ENCODE measurements at places on chromosomes 2 and 18. TPM values are rescaled to one million over a fixed set of nuclear protein-coding genes. Genes with fewer than 3 reads are reported as not detected.

SLC35F6 gene
- polyA plus RNA-seq: 7.7 TPM

RESP18 gene
- polyA plus RNA-seq: not detected

AGAP1 gene
- polyA plus RNA-seq: 0.01 TPM

NPPC gene
- 0.33 TPM for polyA plus RNA-seq

TMEM17 gene
- polyA plus RNA-seq: not detected

ANKRD53 gene
- polyA plus RNA-seq: 0.84 TPM

TMEM178A gene
- polyA plus RNA-seq: 0.69 TPM

ANKRD30BL gene
- polyA plus RNA-seq: not detected

FAHD2B gene
- 12.4 TPM for polyA plus RNA-seq

CRYGC gene
- not detected for polyA plus RNA-seq

NCKAP5 gene
- not detected for polyA plus RNA-seq

ITGB1BP1 gene
- 31.2 TPM for polyA plus RNA-seq

SRD5A2 gene
- polyA plus RNA-seq: 0.03 TPM

NTSR2 gene
- not detected for polyA plus RNA-seq

GPR17 gene
- polyA plus RNA-seq: 0.06 TPM

TFPI gene
- polyA plus RNA-seq: not detected

SATB2 gene
- polyA plus RNA-seq: 0.13 TPM

L3MBTL4 gene
- 3.0 TPM for polyA plus RNA-seq

SIGLEC15 gene
- polyA plus RNA-seq: 0.10 TPM

ZNG1B gene
- 24.5 TPM for polyA plus RNA-seq

IL37 gene
- polyA plus RNA-seq: not detected
